ENCODE measurements at places on chromosomes 5 and 9. TPM values are rescaled to one million over a fixed set of nuclear protein-coding genes. Genes with fewer than 3 reads are reported as not detected.

Gene TMEM252
- total RNA-seq = not detected

Gene PRR16
- not detected for total RNA-seq

Gene FBXO38
- 42.4 TPM for total RNA-seq

Gene PFN3
- not detected for total RNA-seq

DNA sequence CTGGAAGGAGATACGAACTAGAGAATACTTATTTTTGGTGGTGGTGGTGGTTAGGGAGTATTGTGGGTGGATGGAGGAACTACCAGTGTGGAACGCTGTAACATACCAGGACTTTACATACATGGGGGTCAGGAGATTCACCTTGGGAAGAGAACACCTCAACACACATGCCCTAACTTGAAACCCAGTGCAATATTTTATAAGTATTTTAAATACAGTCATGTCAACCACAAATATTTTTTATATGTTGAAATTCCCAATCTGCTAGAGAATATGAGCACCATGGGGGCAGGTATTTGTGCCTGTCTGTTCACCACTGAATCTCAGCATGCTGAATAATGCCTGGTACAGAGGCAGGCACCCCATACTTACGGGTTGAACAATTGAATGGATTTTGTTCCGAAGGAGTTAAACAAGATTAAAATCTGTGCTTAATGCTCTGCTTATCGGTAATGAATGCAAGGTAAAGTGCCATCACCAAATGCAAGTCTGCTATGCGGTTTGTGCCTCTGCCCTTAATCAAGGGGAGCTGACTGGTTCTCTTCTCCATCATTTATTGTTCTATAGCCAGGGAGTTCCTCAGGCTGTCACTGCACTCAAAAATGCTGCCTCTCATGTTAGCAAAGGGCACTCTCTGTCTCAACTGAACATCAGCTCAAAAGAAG lies 65.3 kb downstream of the RASEF start:
- no peak for DNase-seq

- no peak for DNase-seq
Measured at GRCh38 chr9:20402273-20402875, 219.9 kb downstream of the MLLT3 start.

DNA sequence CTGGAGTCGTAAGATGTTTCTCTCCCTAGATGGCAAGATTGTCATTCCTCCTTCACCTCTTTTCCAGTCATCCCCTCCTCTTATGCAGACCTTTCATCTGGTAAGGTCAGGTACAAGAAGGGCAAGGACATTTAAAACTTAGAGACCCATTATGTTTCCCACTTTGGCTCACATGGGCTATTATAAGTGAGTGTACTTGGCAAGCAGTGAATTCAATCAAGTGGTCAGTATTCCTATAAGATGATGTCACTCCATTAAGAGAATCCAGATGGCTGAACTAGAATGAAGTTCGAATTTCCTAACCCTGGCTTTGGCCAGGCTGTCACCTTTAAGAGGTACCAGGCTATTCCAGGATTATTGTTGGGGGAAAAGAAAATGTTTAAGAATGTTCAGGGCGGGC lies 32.2 kb downstream of the ZNF131 start:
- DNase-seq = no peak

DNA sequence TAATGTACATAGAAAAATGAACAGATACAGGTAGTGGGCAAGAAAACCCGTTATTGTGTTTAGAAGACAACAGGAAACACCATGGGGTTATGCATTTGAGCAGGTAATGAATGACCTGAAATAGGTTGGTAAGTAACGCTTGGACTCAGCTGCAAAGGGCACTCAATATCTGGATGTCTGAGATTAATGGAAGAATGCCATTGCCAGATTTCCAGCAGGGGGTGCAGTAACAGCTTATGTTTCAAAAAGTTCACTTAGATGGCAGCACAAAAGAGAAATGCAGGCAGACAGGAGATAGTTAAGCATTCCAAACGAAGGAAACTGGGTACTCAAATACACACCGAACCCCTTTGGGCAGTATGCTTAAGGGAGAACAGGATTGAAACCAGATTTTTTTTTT lies 285.5 kb upstream of the VLDLR start:
- DNase-seq = no peak

DNA sequence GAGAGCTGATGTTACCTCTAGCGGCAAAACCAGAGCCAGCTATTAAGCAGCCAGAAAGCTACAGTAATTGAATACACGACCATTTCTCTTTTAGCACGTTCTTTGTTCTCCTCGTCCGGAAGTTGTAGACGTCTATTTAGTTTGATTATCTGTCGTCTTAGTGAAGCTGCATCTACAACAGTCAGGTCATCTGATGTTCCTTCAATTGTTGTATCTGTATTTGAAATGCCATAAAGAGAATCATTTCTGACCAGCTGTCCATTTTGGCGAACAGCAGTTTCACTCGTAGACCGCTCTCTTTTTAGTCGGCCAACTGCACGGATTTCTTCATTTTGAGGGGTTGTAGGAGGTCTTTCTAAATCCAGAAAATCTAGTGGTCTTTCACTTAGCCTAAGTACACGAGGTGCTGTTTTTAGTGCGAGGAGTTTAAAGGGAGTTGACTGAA lies 12.6 kb downstream of the PDE6A start:
- no peak for DNase-seq

Gene GRM6
- not detected for total RNA-seq

DNA sequence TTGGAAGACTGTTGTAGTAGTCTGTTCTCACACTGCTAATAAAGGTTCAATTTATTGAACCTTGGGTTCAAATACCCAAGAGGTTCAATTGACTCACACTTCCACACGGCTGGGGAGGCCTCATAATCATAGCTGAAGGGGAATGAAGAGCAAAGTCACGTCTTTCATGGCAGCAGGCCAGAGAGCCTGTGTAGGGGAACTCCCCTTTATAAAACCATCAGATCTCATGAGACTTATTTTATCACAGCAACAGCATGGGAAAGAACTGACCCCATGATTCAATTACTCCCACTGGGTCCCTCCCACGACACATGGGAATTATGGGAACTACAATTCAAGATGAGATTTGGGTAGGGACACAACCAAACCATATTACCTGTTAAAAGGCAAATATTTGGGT lies 268.2 kb downstream of the TMEM167A start:
- DNase-seq = no peak

GRCh38 chr5:969408-969839 lies 39.2 kb upstream of the NKD2 start:
- no peak for DNase-seq

GRCh38 chr5:139094154-139095131 lies 103.7 kb downstream of the SIL1 start:
- no peak for DNase-seq

Gene MVB12B
- total RNA-seq = 11.0 TPM

DNA sequence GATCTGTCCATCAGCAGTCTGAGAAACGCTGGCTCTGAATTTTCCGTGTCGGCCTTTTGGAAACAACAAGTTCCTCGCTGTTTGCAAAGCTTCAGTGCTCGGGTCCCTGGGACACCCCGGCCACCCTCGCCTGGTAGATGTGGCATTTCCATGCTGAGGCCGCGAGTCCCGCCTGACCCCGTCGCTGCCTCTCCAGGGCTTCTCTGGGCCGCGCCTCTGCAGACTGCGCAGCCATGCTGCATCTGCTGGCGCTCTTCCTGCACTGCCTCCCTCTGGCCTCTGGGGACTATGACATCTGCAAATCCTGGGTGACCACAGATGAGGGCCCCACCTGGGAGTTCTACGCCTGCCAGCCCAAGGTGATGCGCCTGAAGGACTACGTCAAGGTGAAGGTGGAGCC lies 4.7 kb downstream of the NTNG2 start:
- DNase-seq = no peak

- no peak for DNase-seq
Measured at GRCh38 chr9:114132550-114132918, 22.8 kb upstream of the COL27A1 start.

Gene CTXN3
- not detected for total RNA-seq
